KBM-7 (cell line): ENCODE measurements at places on chromosomes 11 and 22.

DNA sequence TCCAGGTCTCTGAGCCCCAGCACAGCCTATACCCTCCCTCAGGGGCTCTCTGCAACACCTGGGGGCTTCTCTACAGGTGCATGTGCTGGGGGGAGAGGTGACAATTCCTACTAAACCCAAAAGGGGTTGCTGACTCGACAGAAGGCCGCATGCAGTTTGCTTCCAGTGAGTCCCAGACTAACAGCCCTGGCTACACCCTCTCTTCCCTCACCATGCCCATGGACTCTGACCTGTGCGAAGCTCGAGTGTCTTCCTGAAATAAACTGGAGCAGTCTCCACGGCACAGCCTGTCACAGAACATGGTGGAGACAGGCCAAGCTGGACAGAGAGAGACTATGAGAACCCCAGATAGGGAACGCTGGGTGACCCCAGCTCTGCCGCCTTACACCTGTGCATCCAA is 16.6 kb downstream of the PLEKHA7 start:
- no peak for DNase-seq

- DNase-seq: peak; percentile 24
These were observed 38.1 kb upstream of the POU2AF1 start for GRCh38 chr11:111417011-111417765.

DNA sequence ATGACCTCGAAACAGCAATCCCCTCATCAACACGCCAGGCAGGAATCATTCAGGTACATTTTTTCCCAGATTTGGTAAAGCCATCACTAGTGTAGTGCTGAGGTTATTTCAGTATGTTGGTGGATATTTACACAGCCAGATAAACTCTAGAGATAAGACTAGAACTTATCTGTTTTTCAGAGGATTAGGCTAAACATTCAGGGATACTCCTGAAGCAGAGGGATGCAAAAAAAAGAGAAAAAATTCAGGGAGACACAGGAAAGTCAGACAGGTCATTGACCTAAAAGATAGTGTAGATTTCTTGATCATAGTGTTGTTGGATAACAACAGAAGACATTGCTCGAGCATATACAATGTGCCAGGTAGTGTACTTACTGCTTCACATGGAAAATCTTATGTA is 93.2 kb downstream of the ATM start:
- DNase-seq: no peak

DNA sequence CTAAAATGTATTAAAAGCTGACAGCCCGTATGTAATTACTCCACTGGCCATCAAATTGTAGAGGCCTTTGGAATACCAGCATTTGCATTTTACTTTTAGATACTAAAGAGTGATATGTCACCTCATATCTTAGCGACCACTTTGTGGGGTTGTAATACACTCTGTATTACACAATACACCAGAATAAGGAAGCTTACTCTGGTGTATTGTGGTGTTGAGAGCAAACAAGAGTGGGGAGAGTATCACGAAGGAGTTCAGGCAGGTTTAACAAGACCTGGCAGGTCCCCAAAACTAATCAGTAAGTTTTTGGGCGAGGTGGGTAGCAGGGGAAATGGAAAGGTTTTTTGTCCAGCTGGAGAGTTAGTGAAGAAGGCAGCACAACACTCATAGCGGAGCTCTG is 3.2 kb downstream of the NUP50 start:
- peak; percentile 63 for DNase-seq

- DNase-seq: no peak
These were observed 569.9 kb upstream of the ANO5 start for GRCh38 chr11:21622995-21623394.

DNA sequence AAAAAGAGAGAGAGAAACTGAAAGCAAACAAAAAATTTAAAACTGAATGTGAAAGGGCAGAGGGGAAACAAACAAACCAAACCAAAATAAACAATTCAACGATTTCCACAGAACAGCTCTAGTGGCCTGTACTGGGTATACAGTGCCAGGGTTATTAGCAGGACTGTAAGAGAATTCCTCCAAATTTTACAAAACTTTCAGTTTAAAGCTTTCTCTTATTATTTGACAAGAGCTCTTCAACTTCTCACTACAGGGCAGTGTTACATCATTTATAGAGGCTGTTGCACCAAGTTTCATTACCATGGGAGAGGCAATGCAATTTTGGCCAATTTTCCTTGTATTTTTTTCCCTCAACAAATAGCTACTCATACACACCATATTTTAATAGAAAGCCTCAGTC is 44.3 kb upstream of the CLPB start:
- DNase-seq: no peak

- no peak for DNase-seq
These were observed 17.8 kb upstream of the P2RY2 start for GRCh38 chr11:73200256-73200655.

GRCh38 chr22:21051145-21051830 is 5.5 kb downstream of the LRRC74B start:
- no peak for DNase-seq

DNA sequence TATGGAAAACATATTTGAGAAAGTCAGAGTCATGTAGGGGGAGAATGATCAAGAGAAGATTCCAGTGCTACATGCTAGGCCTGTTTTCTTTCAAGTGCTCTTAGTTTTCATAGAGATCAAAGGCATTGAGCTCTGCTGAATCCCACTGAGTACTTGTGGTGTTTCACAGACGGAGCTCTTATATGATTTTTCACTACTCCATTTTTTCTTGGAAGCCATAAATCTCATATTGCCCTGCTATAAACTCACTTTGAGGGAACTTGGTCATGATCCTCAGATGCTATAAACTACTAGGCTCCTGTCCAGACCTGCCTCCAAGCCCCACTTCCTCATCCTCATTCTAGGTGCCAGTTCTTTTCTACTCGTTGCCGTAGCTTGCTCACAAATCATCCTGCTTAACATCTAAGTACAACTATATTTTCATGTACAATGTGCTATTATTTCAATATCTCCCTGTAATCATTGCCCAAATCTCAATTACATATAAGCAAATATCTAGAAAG is 180.8 kb upstream of the CCDC179 start:
- no peak for DNase-seq

GRCh38 chr11:72700146-72700545 is 25.9 kb upstream of the PDE2A start:
- DNase-seq: no peak

DNA sequence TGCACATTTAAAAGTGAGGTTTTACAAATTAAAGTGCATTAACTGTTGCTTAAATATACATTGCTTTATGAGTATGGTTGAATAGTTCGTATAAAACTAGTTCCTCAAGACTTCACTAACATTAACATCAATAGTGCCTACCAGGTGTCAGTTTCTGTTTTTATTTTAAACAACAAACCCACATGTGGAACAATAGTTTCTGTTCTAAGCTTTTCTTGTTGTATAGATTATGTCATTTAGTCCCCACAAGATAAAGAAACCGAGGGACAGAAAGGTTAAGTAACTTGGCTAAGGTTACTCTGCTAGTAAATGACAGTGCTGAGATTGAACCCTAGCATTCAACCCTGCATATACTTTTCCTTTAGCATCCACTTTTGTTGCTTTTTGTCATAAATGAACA is 41.4 kb upstream of the ST14 start:
- no peak for DNase-seq

- DNase-seq: no peak
These were observed 2.3 kb downstream of the PKNOX2 start for GRCh38 chr11:125166764-125167291.

DNA sequence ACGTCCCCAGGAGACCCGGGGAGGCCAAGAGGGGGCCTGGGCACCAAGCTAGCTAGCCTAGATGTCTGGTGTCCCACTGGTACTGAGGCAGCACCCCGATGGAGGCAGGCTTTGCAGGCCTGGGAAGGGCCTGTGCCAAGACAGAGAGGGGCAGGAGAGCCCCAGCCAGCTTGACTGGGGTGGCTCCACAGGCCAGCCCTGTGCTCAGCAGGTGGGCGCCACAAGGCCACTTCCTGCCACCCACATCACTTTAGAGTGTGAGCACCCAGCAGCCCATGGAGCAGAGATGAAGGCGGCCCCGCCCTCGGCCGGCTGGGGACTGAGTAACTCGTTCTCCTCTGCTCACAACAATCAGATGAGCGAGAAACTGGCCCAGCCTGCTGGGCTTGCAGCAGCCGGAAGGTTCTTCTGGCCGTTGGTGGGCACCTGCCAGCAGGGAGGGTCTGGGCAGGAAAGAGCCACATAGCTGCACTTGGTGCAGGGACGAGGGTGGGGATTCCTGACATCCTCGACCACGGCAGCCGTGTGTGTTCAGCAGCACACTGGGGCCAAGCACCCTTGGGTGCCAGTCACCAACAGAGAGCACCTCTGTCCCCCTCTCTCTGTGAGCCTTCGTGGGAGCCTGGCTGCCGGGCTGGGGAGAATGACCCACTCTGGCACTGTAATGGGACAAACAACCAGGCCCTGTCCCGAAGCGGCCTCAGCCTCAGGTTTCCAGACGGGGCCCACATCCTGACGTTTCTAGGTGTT is 7.6 kb downstream of the OSBPL5 start:
- no peak for DNase-seq

DNA sequence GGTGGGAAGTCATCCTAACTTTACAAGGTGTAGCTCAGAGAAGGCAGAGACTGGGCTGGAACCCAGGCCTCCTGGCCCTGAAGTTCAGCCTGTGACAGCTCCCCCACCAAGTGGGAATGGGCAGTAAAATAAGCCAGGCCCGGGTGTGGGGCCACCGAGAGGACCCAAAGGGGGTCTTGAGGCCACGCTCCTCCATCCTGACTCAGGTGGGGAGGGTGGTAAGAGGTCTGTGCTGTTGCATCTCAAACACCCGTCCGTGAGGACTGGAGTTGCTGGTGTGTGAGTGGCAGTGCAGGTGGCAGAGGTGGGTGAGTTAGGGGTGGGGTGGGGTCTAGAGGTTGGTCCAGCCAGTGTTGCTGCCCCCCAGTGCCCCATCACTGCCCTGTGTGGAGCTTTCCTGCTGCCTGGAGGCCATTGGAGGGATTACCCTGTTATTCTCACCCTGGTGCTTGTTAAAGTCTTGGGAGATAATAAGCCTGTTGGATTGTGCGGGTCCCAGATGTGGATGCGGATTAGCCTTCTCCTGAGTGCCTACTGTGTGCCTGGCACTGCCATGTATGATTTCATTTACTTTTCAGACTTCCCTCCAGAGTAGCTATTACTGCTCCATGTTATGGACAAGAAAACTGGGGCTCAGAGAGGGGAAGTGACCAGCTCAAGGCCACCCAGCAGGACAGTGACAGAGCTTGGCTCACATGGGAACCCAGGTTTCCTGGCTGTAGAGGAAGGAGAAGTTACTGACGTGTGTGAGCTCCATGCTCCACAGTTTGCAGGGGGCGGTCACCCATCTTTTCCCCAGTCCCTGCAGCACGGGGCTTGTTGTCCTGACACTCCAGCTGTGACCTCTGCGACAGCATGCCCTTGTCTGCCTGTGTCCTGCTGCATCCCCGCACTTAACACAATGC is 12.9 kb downstream of the SERPINH1 start:
- no peak for DNase-seq

GRCh38 chr11:100999756-101000155 is 129.9 kb downstream of the PGR start:
- no peak for DNase-seq

DNA sequence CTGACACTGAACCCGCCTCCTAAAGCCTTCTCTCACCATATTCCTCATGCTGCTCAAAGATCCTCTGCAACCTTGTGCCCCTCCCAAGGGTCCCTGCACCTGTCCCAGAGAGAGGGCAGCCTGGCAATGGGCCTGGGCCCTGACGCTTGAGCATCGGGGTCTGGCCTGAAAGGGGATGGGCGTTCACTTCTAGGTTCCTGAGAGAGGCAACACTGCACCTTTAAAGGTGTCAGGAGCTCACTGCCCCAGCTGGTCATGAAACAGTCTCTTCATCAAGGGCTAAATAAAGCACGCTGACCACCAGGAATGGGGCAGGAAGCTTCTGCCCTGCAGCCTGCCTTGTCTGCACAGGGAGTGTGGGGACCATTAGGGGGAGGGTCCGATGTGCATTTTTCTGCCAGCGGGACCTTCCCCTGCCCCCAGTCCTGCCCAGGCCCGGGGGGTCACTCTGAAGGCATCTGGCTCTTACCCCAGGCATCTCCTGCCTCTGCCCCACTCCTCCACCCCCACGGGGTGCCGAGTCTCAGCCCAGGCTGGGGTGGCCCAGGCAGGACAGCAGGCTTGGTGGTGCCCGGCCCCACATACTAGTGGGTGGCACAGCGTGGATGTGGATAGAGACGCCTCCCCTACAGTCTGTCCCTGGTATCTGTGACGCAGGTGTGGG is 3.5 kb downstream of the C11orf21 start:
- DNase-seq: no peak
